ENCODE measurements at places on chromosomes 16 and 17.

- DNase-seq: peak; percentile 96
Observed at GRCh38 chr16:27242868-27243590, 25.5 kb downstream of the NSMCE1 start.

DNA sequence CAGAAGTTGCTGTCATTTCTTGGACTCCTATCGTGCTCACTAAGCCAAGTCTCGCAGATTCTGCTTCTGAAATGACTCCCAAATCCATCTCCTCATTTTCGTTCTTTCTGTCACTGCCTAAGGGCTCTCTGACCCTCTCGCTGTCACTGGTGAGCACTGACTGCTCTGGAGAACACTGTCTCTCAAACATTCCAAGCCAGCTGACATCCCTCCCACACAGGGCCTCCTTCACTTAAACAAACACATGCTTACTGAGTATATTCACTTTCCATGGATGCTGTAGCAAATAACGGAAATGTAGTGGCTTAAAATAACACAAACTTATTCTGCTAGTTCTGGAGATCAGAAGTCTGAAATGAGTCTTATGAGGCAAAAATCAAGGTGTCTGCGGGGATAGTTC, 18.8 kb downstream of the CACNG1 start:
- DNase-seq: no peak

DNA sequence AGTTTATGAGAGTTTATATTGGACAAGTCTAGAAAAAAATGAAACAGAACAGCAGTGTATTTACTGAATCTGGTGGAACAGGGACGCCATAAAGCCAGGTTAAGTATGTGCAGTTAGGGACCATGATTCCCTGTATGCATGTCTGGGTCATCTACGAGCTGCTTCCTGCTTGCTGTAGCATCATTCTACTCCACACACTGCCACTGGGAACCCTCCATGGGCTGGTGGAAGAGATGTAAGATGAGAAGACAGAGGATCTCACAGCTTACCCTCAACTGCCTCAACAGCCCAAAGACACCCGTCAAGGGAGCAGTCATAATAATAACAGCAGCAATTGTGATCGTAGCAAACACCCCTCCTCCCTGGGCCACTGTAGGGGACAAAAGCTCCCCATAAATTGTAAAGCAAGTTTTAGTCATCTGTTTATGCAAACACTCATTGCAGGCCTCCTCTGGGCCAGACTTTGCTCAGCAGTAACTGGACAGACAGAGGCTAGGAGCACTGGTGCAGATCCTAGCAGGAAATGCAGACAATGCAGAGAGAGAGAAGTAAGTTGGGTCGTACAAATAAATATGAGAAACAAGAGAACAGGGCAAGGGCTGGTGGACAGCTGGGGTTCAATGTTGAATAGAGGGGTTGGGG, 188.0 kb downstream of the SOX9 start:
- DNase-seq: no peak

DNA sequence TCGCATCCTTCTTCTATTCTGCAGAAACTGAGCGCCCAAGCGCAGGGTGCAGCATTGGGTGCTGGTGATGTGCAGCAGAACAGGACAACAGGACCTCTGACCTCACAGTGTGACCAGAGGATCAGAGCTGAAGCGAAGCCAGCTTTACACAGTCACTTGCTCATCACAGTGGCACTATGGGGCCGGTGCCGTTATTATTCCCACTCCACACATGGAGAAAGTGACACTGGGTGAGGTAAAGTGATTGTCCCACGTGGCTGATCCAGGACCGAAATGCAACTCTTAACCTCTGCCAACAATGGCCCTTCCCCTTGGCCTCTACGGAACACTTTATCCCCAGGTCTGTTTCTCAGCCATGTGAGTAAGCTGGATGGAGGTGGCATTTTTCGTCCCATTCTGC, 171.2 kb downstream of the C16orf78 start:
- DNase-seq: no peak

DNA sequence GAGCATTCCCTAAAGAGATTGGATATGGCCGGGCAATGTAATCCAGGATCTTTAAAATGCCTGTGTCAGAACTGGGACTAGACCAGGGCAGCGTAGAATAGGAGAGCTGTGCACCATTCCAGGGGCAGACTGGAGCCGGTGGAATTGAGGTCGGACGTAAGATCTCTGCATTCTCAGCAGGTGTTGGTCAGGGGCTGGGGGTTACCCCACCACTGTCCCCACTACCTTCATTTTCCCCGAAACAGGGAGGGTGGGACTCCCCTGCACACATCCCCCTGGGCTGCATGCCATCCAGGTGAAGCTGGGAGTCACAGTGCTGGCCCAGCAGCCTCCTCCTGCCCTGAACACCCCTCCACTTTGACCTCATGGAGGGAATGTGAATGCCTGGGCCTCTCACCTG, 17.8 kb downstream of the OSBPL7 start:
- DNase-seq: no peak

GRCh38 chr17:61005358-61005757, 327.7 kb downstream of the BCAS3 start:
- no peak for DNase-seq

GRCh38 chr17:38874505-38875400, 4.9 kb downstream of the LASP1 start:
- DNase-seq: no peak

GRCh38 chr16:85541980-85542900, 70.9 kb upstream of the GSE1 start:
- no peak for DNase-seq

- DNase-seq: peak; percentile 19
Observed at GRCh38 chr16:24820522-24820921, 25.2 kb upstream of the SLC5A11 start.

DNA sequence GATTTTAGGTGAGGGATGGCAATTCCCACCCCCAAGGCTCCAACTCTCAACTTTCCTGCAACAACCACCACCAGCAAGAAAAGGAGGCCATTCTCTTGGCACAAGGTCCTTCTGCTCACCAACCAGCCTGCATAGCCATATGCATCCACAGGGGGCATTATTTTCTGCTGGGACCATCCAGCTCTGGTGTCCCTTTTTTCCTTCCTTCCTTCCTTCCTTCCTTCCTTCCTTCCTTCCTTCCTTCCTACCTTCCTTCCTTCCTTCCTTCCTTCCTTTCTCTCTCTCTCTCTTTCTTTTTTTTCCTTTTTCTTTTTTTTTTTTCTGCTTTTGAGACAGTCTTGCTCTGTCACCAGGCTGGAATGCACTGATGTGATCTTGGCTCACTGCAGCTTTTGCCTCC, 21.1 kb upstream of the COX10 start:
- peak; percentile 12 for DNase-seq
